ENCODE measurements at places on chromosomes 7 and 10.

GRCh38 chr10:46028584-46029460, 1.6 kb downstream of the NCOA4 start:
- peak overlapping the region; percentile 93 for H3K27ac ChIP-seq
- H3K4me3 ChIP-seq = peak overlapping the region; percentile 98
- no peaks in the 10 kb centered on the region for H3K27me3 ChIP-seq
- no peak for DNase-seq

DNA sequence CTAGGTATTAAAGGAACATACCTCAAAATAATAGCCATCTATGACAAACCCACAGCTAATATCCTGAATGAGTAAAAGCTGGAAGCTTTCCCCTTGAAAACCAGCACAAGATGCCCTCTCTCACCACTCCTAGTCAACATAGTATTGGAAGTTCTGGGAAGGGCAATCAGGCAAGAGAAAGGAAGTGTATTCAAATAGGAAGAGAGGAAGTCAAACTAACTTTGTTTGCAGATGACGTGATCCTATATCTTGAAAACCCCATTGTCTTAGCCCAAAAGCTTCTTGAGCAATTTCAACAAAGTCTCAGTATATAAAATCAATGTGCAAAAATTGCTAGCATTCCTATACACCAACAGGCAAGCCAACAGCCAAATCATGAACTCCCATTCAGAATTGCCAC, 131.3 kb downstream of the FANK1 start:
- no peak overlapping the region for H3K27ac ChIP-seq
- no peaks in the 10 kb centered on the region for H3K36me3 ChIP-seq
- no peak overlapping the region for H3K4me3 ChIP-seq
- DNase-seq = no peak
- H3K27me3 ChIP-seq = no peaks in the 10 kb centered on the region

- peaks cover 10% of the 10 kb centered on the region for H3K36me3 ChIP-seq
- peaks cover 79% of the 10 kb centered on the region for H3K27me3 ChIP-seq
- peak overlapping the region; percentile 77 for H3K4me3 ChIP-seq
Observed at GRCh38 chr7:155373359-155374273, 75.9 kb downstream of the INSIG1 start.

DNA sequence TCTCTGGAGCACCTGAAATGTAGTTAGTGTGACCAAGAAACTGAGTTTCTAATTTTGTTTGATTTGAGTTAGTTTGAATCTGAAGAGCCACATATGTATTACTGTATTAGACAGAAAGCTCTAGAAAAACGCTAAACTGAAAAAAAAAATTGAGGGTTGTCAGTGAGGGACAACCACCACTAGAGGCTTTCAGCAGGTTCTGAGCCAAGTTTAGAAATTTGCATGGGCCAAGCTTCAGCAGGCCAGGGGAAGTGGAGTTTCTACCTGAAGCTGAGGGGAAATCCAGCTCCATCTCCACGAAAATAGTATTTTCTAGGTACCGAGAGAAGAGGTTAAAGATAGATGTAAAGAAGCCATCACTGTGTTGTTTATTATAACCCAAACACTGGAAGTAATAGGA, 77.9 kb upstream of the PLXNA4 start:
- H3K27ac ChIP-seq = no peak overlapping the region
- H3K4me1 ChIP-seq = peaks cover 18% of the 10 kb centered on the region
- no peaks in the 10 kb centered on the region for H3K36me3 ChIP-seq
- H3K4me3 ChIP-seq = no peak overlapping the region

DNA sequence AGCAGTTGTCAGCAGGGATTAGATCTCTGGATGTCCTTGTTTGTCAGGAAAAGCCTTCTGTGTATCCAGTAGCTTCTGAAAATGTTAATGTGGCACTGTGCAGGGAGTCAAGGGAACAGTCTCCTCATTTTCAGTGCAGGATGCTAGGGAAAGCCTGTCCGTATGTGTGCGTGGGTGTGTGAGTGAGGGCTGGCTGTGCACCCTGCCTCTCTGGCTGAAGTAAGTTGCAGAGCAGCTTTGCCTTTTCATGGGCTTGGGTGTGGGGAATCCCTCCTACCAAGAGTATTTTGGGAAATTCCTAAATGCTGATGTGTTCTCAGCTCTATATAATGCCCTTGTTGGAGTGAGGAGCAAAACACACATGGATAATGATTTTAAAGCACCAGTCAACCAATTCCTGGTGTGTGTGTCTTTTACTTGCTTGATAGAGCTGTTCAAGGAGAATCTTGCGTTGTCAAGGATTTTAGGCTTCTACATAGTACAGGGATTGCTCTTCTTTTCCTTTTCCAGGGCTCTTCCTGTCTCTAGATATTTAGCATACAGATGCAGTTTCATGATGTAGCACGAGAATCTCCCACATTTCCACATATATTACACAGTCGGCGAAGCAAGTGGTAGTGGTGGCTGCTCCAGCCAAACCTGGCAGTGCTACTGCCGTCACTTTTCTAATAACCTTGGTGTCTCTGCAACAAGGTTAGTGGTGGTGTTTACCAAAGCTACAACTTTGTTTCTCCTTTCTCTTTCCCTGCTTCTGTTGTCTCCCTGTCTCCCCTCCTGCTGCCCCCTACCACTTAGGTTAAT, 92.8 kb downstream of the MCU start:
- no peaks in the 10 kb centered on the region for H3K27me3 ChIP-seq
- H3K4me3 ChIP-seq = no peak overlapping the region
- H3K4me1 ChIP-seq = peaks cover 25% of the 10 kb centered on the region
- DNase-seq = no peak
- H3K36me3 ChIP-seq = peaks cover 3% of the 10 kb centered on the region

- H3K4me3 ChIP-seq = no peak overlapping the region
- no peaks in the 10 kb centered on the region for H3K36me3 ChIP-seq
- peaks cover 32% of the 10 kb centered on the region for H3K27me3 ChIP-seq
Observed at GRCh38 chr10:91366704-91367103, 43.4 kb upstream of the HECTD2 start.
